ENCODE measurements at places on chromosomes 11 and 22.

GRCh38 chr11:114031246-114031966, 28.1 kb upstream of the ZBTB16 start:
- DNase-seq, result no peak

- DNase-seq, result no peak
Measured at GRCh38 chr11:105821781-105822180, 200.3 kb downstream of the MSANTD4 start.

GRCh38 chr11:75275581-75275980, 35.0 kb downstream of the TPBGL start:
- DNase-seq, result no peak

DNA sequence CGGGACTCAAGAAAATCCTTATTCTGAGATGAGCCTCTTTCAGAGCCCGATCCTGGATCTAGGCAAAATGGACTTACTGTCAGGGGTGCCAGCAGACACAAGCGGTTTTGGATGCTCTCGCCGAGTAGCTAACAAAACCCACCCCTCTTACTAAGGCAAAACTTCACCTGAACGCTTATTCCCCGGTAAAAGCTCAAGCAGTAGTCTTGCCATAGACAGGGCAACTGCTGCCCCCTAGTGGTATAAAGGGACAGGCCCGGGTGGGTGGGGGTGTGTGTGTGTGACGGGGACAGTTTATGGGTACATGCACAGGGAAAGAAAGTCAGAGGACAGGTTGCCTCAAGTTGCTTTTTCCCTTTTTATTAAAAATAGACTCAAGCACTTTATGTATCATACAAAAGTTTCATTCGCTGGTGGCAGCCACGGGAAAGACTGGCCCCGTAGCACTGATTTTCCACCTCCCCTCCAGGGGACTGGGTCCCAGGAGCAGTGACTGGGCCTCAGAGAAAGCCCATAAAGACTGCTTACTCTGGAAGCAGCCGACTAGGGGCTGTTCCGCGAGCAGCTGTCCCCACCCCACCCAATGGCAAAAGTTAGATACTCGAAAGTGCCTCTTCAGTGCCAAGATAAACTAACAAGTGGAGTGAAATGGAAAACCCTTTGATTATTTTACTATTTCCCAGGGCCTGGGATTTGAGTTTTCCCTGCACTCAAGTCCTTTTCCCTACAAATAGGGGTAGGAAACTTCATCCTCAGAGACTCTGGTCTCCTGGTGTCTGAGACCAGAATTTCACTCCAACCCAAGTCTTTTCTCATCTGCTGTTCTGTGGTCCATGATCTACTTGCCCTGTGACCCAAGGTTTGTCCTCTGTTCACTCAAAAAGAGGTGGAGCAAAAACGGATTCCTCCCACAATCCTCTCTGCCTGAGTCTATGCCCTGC, 4.7 kb downstream of the YPEL4 start:
- peak; percentile 64 for DNase-seq

DNA sequence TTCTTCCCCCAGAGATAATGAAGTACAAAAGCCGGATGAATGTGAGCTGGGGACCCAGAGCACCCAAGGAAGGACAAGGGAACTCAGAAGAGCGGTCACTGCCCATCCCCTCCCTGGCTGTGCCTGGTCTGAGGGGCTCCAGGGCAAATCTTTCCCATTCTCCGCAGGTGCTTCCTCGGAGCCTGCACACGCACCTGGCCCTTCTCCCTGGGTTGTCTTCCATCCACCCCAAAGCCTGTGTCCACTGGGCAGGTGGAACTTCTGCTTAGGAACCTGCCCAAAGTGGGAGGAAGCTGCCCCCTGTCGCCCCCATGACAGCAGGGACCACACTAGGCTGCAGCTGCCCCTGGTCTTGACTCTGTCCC, 121.0 kb upstream of the FGF3 start:
- DNase-seq, result no peak

DNA sequence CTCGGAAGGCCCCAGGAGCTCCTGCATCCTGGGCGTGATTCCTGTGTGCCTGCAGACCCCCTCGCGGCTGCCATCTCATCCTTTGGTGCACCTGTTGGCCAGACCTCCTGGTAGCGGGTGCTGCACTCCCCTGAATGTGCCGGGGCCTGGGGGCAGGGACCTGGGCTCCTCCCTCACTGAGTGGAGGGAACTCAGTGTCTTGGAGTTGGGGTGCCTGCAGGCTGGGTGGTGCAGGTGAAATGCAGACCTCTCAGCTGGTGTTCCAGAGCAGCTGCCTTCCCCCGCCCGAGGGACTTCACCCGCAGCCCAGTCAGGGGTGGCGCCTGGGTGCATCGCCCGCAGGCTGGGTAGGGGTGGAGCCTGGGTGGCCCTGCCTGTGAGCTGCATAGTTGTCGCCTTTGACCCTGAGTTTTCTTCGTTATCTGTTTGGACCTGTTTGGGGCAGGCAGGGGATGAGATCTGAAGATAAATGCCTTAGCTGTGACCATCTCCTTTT, 31.4 kb downstream of the LRP5 start:
- no peak for DNase-seq

DNA sequence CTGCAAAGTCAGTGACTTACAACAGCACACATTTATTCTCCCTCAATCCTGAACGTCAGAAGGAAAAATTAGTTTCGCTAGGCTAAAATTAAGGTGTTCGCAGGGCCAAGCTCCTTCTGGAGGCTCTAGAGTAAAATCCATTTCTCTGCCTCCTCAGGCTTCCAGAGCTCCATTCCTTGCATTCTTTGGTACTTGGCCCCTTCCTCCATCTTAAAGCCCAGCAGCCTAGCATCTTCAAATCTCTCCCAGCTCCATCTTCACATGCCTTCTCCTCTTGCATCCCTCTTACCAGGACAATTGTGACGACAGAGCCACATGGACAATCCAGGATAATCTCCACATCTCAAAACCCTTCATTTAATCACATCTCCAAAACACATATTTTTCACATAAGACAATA, 165.0 kb downstream of the GRIA4 start:
- DNase-seq, result no peak

GRCh38 chr11:103623933-103624332, 412.5 kb upstream of the DDI1 start:
- no peak for DNase-seq

DNA sequence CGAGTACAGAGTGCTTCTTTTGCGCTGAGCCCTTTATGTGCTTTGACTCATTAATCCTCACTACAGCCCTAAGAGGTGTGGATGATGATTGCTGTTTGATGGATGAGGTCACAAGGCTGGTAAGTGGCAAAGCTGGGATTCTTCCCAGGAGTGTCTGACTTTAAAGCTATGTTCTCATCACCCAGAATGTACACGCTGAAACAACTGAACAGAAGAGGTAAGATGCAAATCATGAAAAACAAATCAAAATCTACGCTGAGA, 37.7 kb upstream of the CREB3L1 start:
- no peak for DNase-seq

- DNase-seq, result peak; percentile 46
Measured at GRCh38 chr11:17541330-17541885, 2.8 kb downstream of the USH1C start.

Measured in LoVo (cell line).